HCEC 1CT (cell line): ENCODE measurements at places on chromosomes 5 and 9.

- DNase-seq: no peak
These were observed 8.0 kb downstream of the KLF9 start for GRCh38 chr9:70406434-70406862.

DNA sequence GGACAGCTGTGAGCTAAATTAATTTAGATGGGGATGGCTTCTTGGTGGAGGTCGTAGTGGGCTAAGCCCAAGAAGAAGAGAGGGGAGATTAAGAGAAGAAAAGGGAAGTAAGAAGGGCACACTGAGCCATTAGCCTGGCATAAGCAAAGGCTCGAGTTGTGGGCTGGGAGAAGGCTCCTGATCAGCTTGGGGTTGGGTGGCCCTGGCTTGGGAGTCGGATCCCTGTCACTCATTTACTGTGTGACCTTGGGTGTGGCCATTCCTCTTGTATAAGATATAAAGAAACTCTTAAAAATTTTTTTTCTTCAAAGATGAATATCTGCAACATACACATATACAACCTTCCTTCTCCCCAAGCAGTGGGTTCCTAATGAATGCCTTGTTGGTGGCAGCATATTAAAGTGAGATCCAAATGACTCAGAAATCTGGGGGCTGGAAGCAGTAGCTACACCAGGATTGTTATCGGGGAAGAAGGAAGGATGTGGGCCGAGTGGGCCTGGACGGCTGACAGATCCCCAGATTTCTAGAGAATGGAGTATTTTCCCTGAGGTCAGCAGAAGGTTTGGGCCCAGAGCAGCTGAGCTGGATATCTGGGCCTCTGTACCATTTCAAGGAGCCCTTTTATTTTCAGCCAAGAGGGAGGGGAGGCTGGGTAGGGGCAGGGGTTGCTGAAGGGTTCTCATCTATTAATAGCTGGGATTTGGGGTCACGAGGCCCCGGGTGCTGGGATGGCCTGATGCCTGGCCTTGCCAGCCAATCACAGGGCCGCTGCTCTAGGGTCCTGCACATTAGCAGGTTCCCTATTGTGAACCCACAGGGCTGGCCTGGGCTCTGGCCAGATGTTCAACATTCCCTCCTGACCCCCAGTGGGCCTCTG lies 52.1 kb downstream of the PPARGC1B start:
- DNase-seq: no peak

GRCh38 chr5:90545511-90545910 lies 13.1 kb upstream of the ADGRV1 start:
- no peak for DNase-seq

DNA sequence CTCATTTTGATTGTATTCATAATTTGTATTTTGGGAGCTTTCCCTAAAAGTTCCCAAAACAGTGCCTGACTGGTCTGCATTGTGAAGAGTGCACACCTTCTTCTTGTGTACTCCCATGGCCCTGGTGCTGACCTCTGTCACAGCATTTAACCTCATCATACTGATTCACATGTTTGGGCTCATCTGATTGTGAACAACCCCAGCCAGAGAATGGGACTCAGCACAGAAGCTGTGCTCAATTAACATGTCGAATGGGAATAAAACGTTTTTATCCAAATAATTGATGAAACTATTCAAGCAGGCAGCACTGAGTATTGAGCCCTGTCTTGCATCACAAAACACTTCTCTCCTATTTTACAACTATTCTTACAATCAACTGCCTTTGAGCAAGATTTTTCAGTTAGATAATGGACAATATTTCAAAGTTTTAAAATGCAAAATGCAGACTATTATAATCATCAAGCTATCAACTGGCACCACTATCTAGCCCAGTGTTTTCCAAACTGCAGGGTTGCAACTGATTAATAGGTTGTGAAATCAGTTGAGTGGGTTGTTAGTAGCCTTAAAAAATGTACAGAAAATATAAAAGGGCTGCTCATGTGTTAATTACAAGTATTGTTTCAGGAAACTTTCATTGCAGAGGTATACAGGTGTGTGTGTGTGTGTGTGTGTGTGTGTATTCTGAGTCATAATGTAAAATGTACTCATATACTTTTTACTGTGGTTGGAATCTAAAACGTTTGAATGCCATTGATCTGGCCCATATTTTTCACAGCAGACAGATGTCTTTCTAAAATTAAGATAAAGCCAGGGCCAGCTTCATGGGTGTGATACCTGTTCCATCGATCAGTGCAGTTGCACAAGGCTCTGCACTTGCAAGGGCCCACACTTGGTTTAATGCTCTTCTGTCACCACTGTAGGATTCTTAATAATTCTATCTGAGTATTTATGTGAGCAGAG lies 190.5 kb downstream of the PIK3R1 start:
- DNase-seq: no peak

DNA sequence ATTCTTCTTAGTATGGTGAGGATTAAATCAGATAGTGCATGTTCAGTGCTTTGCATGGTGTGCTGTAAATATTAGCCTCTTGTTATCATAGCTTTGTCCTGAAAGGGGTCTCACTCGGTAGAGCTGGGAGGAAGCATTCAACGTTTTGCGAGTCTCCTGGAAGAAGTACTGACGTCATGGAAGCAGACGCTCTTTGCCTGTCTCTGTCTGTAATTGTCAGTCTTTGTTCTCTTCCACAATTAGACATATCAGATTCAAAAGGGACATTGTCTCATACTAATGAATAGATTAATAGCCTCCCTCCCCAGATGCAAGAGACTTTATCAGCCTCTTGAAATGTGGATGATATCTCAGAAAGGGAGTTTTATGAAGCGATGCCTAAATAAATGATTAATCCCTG lies 91.8 kb upstream of the CXCL14 start:
- DNase-seq: no peak

GRCh38 chr5:147445090-147445489 lies 64.8 kb downstream of the DPYSL3 start:
- DNase-seq: no peak

GRCh38 chr9:81680006-81680405 lies 9.3 kb downstream of the TLE1 start:
- no peak for DNase-seq

GRCh38 chr9:4333787-4334186 lies 33.9 kb upstream of the GLIS3 start:
- no peak for DNase-seq

DNA sequence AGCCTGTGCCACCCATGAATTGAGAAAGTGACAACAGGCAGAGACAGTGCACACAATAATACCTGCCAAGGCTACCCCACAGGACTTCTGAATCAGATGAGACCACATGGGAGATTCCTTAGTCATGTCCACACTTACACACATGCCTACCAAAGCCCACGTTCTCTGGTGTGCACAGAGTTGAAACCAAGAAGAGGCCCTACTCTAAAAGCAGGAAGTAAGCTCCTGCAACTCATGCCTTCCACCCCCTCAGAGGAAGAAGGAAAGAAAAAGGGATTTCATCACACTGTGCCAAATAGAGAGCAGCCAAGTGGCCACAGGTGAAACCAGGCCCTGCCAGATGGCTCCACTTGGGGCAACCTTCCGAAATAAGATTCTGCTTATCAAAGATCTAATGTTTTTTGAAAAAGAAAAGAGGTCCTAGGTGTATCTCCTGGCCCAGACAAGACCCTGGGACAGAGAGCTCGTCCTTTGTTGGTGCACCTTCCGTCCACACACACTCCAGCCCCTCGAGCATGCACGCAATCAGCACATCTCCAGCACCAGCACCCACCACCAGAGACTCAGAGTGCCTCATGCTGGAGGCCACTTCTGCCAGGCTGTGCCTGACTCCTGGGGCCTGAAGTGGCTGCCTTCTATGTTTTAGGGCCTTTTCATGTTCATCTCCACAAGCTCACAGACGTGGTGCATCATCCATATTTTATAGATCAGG lies 114.6 kb upstream of the SPOCK1 start:
- no peak for DNase-seq

- DNase-seq: no peak
These were observed 25.6 kb downstream of the SLC12A2 start for GRCh38 chr5:128109138-128109537.

DNA sequence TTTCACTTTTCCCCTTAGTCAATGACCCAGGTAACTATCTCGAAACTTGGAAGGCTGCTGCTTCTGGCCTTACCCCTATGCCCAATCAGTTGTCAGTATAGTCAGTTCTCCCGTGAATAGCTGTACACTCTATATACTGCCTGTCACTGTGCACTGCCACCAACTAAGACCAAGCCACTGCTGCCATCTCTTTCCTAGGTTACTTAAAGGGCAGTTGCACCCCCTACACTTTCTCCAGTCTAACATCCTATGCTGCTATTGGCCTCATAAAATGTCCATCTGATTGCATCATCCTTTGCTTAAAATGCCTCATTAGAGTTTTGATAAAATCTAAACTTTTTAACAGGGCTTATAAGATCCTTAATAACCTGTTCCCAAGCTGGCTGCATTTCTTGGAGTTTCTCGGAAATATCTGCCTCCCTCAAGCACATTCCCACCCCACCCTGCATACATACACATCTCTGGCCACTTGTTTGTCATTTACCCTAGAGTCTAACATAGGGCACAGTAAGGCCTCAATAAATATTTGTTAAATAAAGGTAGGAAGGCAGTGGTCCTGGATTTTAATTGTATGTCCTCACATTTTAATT lies 32.8 kb upstream of the TNFAIP8 start:
- DNase-seq: no peak

- DNase-seq: peak; percentile 65
These were observed 1.4 kb downstream of the SLC26A2 start for GRCh38 chr5:149961957-149962409.

GRCh38 chr9:27003426-27004077 lies 1.9 kb downstream of the LRRC19 start:
- no peak for DNase-seq

GRCh38 chr9:88574953-88575352 lies 40.0 kb downstream of the NXNL2 start:
- peak; percentile 11 for DNase-seq

DNA sequence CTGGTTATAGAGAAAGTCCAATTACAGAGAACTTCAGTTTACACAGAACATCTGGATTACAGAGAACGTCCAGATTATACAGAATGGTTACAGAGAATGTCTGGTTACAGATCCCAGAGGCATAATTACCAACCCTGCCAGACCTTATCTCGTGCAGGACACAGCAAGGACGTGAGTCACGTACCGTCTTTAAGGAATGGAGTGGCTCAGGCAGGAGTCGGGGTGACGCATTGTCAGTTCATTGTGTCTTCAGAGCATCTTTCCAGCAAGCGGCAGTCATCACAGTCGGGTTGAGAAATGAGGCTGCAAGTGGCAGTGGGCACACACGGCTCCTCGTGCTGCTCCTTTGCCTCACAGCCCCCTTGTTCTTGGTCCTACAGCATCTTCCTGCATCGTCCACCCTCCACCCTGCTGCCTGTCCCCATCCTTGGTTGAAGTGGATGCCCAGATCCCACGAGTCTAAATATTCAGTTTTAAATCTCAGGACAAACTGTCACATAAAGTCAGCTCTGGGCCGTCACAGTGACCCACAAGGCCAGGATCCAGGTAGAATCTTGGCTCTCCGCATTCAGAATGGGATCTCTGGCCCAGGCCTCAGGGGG lies 30.0 kb upstream of the SLC6A19 start:
- DNase-seq: no peak

DNA sequence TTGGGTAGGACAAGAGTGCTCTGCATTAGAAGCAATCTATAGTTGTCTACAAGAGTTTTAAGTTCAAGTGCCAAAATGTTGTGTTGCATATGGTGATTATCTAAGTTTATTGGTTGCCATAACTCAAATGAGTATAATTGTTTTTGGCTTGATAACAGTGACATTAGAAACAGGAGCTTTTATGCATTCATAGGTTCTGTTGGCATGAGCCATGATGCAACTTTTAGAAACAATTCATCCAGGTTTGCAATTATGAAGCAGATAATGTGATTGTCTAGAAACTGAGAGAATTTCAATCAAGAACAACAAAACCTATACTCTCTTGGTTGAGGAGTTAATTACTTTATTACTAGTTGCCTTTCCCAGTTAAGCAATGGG lies 137.0 kb downstream of the PBX3 start:
- DNase-seq: no peak

DNA sequence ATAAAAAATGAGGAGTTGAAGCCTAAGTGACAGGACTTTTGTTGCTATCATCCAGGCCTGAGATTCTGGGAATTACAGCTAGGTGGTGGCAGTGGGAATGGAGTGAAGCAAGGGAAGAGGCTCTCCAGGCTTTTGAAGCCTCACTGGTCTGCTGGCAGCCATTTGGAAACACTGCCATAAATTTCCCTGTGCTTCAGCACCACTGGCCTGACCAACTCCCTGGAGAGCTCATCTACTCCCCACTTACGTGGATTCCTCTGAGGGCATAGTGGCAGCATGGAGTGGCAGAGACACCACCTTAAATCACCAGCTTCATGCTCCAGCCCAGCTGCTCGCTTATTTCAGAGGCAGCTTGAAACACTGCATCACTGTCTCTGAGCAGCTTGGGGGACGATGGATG lies 518.2 kb downstream of the TLR4 start:
- no peak for DNase-seq

GRCh38 chr5:158023266-158023665 lies 164.3 kb upstream of the CLINT1 start:
- peak; percentile 19 for DNase-seq

DNA sequence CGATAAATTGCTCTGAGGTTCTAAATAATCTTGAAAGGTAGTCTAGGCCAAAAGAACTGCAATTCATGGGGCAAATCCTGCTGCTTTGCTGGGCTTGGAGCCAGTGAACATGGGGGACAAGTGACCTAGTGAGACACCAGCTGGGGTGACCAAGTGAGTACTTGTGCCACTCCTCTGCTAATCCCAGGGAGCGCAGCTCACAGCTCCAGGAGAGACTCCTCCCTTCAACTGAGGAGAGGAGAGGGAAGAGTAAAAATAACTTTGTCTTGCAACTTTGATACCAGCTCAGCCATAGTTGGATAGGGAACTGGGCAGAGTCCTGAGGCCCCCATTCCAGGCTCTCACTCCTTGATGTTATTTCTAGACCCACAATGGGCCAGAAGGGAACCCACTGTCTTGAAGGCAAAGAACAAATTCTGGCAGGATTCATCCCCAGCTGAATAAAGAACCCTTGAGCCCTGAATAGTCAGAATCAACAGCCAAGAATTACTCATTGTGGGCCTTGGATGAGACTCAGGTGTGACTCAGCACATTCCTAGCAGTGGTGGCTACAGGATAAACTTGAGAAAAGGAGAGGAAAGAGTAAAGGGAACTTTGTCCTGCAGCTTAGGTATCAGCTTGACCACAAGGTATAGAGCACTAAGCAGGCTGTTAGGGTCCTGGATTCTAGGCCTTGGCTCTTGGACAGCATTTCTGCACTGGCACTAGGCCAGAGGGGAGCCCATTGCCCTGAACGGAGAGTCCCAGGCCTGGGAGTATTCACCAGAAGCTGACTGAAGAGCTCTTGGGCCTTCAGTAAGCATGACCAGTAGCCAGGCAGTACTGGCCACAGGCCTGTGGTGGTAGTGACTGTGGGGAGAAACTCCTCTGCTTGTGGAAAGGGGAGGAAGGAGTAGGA lies 288.3 kb upstream of the CDH18 start:
- DNase-seq: peak; percentile 92

GRCh38 chr5:150122536-150123481 lies 32.8 kb downstream of the PDGFRB start:
- DNase-seq: no peak
